ENCODE measurements at places on chromosomes 4 and X.

GRCh38 chrX:34768290-34768689 lies 111.2 kb upstream of the TMEM47 start:
- no peak for DNase-seq

GRCh38 chr4:3781193-3781886 lies 15.2 kb downstream of the ADRA2C start:
- no peak for DNase-seq

- no peak for DNase-seq
These were observed 5.5 kb downstream of the SCD5 start for GRCh38 chr4:82792912-82793649.

- no peak for DNase-seq
These were observed 17.5 kb upstream of the FAM241A start for GRCh38 chr4:112127803-112128202.

DNA sequence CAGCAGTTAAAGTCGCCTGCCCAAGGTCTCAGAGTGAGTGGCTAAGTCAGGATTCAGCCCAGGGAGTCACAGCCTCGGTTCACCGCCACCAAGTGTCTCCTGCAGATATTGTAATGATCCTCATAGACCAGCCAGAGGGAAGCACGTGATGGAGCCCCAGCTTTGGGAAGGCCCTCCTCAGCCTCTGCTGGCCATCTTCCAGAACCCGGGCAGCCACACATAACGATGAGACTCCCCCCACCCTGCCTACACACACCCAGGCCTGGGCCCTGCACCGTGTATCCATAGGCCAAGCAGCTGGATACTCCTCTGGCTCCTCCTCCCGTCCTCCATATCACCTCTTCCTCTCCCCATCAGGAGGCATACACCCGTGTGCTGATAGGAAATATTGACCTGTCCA lies 19.6 kb upstream of the SASH3 start:
- no peak for DNase-seq

DNA sequence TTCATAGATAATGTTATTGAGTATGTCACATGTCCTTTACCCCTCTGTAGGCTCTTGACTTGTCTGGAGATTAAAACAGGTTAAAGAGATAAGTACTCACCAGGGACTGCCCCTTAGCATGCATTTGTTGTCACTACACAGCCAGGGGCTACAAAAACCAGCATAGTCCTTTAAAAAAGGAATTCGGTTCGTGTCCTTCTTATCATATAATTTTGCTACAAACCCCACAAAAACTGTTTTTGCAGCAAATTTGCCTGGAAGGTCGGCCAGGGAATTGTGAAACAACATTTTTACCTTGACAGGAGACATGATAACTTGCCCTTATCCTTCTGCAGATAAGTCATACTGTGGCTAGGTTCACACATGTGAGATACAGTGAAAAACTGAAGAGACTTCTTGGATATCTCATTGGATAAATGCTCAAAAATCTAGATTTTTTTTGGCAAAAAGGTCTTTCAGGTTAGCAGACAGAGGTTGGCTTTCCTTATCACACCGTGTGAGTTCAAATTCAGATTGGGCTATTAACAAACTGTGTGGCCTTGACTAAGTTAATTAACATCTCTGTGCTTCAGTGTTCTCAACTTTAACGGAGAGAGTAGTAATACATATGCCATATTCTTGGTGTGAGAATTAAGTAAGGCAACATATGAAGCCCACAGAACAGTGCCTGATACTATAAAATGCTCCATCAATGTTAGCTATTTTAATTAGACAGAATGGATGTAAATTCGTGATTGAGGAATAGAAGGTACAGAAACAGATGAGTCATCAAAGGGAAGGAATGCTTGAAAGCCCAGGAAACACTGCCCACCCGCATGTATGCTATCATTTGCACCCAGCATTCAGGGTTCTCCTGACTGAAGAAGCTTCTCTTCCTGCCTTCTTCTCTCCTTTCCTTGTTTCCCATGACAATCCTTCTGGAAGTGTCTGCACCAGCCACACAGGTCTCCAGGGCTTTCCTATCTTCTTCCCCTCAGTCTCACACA lies 30.0 kb downstream of the FAM9C start:
- DNase-seq = no peak

All from keratinocyte (primary cell).